NCI-H1436 treated with DMSO at 0.1 percent for 48 hours (cell line): ENCODE measurements at places on chromosomes 1 and 21.

DNA sequence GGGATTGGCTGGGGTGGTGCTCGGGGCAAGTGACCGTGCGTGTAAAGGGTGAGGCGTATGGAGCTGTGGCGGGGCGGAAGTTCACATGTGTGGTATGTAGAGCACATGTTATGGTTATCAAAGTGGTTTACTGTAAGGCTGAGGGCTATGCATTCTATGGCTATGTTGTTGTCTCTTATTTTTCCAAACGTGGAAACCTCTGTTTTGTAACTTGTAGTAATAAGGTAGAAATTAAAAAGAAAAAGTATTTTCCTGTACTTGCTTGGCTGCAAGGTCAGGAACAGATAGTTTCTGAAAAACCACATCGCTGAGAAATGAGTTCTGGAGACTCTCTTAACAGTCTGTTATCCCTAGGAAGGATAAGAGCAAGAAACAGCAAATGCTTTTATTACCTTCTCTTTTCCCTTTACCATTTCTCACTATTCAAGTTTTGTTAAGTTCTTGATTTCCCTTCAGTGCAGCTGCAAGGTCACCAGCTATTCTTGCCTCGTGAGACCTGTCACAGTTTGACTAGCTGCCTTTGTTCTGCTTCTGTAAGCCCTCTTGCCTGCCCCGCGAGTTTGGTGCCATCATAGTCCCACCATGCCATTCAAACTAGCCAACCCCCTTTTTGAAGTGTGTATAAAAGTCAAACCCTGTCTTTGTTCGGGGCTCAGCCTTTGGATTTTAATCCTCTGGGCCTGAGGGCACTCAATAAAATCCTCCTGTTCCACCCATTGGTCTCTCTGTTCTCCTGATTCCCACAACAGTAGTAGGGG, 9.5 kb downstream of the RNU1-2 start:
- DNase-seq, result no peak

DNA sequence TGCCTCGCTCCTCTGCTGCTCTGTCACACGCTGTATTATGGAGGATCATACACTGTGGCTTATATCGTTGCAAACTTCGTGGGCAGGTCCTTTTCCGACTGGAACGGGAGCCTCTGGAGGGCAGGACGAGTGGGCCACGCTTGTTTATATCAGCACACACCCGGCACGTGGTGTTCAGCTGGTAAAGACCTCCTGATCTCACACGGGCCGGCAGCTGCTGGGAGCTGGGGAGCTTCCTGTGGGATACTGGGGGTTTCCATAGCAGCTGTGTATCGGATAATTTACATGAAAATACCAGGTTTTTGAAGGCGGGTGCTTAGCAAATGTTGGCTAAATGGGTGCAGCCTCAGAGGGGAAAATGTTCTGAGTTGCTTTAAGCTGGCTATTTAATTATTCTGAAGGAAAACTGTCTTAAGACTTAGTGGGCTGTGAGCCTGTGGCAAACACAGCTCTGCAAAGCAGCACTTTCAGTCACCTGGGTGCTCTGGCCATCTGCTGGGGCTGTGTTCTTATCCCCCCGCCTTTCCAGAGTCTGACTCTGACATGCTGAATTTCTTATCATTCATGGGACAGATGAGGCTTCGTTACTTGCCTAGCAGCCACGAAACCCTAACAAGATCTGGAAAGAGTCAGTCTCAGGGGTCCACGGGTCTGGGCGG, 103.6 kb upstream of the GCLM start:
- DNase-seq, result no peak

- no peak for DNase-seq
Observed at GRCh38 chr1:235077163-235077540, 51.5 kb downstream of the TOMM20 start.

- no peak for DNase-seq
Observed at GRCh38 chr1:44497422-44498170, 92.5 kb downstream of the RNF220 start.

DNA sequence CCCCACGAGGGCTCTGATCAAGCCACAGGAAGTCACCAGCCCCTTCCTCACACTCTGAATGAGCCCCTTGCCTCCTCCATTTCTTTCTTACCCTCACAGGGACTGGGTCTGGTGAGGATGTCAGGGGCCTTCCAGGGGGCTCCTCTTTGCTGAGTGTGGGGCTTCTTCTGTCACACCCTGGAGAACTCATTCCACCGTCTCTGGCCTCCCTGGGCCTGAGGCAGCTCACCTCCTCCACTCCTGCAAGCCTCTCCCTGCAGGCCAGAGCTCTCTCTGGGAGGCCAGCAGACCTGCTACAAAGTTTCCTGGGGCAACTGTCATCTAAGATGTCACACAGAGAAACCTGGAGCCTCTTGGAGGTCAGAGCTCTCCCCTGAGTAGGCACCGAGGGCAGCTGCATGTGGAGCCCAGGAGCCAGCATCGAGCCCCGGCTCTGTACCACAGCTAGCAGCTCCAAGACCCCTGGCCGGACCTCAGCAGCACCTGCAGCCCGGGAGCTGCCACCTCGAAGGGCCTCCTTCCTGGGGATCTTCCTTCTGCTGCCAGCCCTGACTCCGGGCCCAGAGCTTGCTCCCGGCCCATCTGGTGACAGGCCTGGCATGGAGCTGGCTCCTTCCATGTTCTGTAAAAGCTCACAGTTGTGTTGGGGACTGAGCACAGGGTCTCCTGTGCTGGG, 1.1 kb downstream of the SPOCD1 start:
- no peak for DNase-seq

DNA sequence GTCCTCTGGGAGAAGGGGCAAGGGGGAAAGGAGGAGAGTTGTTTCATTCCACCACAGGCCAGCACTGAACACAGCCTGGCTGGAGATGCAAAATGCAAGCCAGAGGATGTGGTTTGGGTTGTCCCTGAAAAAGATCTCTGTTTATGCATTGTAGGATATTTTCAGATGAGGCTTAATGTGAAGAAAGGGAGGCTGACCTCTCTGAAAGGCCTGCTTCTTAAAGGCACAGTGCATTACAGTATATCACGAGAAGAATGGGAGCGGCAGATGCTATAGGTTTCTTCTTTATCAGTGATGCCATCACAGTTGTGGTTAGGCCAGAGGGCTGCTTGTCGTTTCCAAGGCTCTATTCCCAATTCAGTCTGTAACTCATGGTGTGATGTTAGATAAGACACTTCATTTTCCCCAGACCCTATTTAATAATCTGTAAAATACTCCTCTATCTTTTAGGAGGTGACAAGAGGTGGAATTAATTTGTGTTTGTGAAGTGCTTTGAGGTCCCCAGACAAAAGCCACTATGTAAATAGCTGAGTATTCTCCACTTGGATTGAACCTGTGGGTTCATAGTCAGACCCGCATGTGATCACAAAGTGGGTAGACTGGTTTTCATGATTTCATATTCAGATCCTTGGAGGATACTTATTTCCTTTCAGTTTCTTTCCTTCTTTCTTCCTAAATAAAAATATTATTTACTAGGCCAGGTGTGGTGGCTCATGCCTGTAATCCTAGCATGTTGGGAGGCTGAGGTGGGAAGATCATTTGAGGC, 76.5 kb upstream of the WDR26 start:
- DNase-seq, result no peak

- DNase-seq, result no peak
Observed at GRCh38 chr21:44454747-44455523, at the start of gene LRRC3. Gene LRRC3, plus strand, starts transcription at chr21:44455510. Its CDS starts 1,135 bp downstream, at chr21:44456645.

DNA sequence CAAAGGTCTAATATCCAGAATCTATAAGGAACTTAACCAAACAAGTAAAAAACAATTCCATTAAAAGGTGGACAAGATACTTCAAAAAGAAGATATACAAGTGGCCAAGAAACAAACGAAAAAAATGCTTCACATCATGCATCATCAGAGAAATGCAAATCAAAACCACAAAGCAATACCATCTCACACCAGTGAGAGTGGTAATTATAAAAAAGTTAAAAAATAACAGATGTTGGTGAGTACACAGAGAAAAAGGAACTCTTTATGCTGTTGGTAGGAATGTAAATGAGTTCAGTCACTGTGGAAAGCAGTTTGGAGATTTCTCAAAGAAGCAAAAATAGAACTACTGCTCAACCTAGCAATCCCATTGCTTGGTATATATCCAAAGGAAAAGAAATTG, 218.6 kb downstream of the SLC44A5 start:
- no peak for DNase-seq

DNA sequence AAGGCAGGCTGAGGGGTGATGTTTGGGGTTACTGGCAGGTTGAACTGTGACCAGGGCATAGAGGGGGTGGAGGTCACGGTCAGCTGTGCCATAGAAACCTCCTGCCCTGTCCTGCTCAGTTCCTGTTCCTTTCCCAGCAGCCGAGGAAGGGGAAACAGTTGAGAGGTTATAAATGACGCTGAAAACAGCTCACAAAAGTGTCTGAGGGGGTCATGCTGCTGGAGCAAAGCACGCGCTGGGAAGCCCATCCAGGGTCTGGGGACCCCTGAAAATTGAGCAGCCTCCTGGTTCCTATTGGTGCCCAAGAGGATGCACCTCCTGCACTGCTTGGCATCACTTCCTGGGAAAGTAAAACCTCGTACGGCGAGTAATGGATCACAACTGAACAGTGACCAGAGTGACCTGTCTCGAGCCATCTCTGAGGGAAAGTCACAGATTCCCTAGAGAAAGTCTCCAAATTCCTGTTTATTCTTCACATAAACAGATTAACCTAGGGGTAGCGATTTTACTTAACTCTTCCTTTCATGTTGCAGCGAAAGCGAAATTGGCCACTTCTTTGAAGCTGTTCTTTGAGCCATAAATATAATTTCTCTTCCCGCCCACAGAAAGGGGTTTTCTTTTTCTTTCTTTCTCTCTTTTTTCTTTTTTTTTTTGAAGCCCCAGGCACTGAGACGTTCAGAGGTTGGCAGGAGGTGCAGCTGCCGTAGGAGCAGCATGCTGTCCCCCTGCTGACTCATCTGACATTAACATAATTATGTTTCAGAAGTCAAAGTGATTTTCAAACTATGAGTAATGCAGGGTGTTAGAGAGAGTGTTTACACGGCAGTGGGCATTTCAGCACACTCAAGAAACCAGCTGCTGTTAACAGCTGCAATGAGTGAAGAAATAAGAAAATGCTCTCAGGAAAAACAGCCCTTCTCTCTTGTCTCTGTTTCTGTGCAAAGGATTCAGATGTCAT, 41.8 kb upstream of the ATF3 start:
- peak; percentile 60 for DNase-seq

DNA sequence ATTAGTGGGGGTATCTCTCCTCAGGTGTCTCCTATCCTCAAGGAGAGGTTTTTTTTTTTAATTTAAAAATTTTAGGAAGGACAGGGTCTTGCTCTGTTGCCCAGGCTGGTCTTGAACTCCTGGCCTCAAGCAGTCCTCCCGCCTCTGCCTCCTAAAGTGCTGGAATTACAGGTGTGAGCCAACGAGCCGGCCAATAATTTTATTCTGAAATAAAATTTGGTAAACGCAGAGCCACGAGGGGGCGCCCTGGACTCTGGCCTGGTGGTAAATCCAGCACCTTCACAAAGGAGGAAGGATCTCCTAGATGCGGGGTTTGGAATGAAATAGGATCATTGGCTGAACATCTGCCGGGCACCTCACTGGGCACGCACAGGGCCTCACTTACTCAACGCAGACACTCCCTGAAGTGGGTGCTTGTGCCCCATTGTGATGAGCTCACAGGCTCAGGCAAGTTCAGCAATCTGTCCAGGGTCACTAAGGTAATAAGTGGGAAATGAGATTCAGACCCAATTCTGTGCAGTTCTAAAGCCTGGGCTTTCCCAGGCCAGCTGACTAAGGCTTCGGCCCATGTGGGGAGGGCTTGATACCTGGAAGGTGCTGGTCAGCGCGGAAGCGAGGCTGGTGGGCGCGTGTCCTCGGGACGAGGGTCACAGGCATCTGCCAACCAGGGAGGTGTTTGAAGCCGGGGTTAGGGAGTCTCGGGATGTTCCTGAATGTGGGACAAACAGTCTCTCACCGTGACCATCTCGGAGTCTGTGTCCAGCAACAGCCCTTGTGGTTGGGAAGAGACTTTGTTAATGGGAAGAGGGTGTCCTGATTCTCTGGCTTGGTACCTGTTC, 32.7 kb upstream of the ETV3 start:
- no peak for DNase-seq

DNA sequence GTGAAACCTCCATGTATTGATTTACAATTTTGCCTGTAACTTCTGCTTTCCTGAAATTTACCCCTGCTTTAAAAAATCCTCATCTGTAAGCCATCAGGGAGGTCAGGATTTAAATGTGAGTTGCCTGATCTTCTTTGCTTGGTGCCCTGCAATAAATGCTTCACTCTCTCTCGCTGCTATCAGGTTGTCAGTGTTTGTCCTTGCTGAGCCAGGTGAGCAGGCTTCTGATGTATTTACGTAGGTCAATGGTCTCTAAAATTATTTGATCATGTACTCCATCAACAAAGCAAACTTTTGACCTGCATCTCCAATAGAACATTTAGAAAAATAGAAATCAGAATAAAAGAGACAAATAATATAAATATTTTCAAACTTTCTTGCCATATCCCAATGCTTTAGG, 453.4 kb downstream of the DPYD start:
- DNase-seq, result no peak

GRCh38 chr1:200290010-200290685, 119.7 kb downstream of the ZNF281 start:
- DNase-seq, result no peak

DNA sequence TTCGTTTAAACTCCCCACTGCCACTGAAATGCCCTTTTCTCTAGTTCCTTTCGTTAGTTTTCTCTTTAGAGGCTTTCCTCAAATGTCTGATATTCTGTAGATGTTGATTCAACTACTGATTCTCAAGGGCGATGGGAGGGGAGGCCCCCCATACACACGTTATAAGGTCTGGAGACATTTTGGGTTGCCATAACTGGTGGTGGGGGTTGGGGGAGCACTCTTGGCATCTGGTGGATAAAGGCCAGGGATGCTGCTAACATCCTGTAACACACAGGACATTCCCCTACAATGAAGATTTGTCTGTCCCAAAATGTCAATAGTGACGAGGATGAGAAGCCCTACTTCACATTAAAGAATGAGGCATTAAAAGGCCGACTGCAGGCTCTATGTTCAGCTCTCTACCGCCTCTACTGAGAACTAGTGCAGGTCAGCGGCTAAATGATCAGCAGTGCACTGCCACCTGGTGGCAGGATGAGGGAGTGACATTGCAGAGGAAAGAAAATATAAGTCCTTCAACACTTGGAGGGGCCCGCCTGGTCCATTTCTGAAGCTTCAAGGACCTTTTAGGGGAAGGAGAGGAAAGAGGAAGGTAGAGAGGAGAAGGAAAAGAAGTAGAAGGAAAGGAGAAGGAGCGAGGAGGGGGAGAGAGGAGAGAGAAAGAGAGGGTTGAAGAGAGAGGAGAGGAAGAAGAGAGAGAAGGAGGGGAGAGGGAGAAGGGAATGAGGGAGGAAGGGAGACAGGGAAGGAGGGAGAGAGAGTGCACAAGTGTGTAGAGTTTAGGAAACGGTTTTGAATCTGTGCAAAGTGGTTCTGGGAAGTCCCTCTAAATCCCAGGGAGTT, 29.4 kb downstream of the ALG14 start:
- peak; percentile 43 for DNase-seq

DNA sequence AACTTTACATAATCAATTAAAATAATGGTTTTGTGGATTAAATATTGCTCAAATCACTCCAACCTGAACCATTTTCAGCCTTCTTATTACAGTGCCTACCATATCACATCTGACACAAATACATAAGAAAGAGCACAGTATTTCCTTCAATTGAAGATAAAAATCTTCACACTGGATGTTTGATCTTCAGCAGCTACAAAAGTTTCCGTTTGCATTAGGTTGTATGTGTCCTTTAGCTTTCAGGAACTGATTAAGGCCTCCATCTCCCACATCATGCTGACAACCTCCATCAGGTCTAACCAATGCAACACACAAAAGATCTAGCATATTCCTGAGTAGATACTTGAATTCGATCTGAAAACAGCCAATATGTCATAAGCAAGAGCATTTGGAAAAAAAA, 195.1 kb upstream of the NR5A2 start:
- DNase-seq, result no peak

- DNase-seq, result no peak
Observed at GRCh38 chr1:31792541-31792940, 23.3 kb downstream of the SPOCD1 start.
